ENCODE measurements at places on chromosomes 6 and 20.

DNA sequence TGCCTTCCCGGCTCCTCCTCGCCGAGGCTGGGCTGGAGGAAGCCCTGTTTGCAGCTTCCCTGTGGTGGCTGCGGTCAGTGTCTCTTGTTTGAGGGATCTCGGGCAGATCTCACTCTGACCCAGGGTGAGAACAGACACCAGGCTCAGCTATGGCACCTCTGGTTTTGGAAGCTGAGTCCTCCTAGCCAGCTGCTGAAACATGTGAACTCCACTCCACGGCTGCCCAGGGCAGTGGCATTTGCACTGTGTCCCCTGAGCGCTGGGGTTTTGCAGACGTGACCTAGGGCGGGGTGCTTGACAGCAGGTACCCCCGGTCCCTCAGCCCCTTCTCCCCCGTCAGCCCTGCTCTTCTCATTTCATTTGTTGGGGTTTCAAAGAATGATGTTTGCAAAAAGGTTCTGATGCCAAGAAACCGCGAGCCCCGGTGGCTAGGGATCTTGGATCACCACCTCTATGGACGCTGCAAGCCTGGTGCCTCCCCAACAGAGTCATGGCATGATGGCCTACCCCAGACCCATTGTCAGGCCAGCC is 55.0 kb upstream of the DACT2 start:
- no peak for DNase-seq

- DNase-seq = peak; percentile 75
These were observed 149.7 kb upstream of the TNFAIP3 start for GRCh38 chr6:137717074-137718073.

- no peak for DNase-seq
These were observed 317.6 kb downstream of the HDGFL1 start for GRCh38 chr6:22886650-22887581.

- DNase-seq = no peak
These were observed 3.9 kb upstream of the ECI2 start for GRCh38 chr6:4139272-4139671.

GRCh38 chr6:94130478-94130877 is 711.1 kb upstream of the EPHA7 start:
- DNase-seq = no peak

DNA sequence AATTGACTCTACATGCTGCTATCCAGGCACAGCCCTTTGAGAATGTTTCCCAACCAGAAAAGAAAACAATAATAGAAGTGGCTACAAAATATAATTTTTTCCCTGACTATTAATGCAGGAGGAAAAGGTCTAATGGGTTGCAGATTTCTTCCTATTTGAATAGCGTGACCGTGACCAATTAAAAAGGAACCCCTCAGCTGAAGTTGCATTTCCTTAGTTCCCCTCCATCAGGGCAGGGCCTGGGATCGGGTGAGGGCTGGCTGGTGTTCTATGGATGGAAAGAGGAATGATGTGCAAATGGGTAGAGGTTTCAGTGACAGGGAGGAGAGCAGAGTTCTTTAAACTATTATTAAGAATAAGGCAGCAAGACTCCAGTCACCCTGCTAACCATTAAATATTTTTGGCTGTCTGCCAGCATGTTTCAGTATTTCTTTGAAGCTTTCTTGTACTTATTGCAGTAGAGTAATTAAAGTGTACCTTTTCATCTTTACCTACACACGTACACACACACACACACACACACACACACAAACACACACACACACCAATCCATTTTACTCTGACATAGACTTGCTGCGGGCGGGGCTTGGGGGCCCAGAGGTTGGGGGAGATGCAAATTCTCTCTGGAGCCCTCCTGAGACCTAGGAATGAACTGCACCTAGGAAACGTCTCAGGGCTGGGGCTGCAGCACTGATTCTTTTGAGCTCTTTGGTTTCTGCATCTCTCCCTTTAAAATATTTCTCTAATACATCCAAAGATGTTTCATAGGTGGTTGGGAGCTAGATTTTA is 154.8 kb upstream of the SLC35B3 start:
- no peak for DNase-seq

GRCh38 chr20:35756404-35756803 is 14.3 kb upstream of the RBM39 start:
- no peak for DNase-seq

GRCh38 chr6:29627755-29628418 is 5.1 kb downstream of the GABBR1 start:
- DNase-seq = no peak

DNA sequence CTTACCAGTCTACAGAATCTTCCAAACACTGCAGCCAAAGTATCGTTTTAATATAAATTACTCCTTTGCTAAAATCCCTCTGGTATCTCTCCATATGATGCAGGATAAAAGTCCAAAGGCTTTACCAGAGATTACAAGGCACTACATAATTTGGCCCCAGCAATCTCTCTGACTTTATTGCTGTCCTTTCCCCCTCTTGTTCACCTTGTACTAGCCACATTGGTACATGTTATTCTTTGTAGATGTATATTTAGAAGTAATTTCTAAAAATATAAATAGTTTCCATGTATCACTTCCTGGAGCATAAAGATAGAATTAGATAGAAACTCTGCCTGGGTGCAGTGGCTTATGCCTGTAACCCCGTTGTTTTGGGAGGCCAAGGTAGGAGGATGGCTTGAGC is 28.7 kb upstream of the FAM83B start:
- DNase-seq = no peak

DNA sequence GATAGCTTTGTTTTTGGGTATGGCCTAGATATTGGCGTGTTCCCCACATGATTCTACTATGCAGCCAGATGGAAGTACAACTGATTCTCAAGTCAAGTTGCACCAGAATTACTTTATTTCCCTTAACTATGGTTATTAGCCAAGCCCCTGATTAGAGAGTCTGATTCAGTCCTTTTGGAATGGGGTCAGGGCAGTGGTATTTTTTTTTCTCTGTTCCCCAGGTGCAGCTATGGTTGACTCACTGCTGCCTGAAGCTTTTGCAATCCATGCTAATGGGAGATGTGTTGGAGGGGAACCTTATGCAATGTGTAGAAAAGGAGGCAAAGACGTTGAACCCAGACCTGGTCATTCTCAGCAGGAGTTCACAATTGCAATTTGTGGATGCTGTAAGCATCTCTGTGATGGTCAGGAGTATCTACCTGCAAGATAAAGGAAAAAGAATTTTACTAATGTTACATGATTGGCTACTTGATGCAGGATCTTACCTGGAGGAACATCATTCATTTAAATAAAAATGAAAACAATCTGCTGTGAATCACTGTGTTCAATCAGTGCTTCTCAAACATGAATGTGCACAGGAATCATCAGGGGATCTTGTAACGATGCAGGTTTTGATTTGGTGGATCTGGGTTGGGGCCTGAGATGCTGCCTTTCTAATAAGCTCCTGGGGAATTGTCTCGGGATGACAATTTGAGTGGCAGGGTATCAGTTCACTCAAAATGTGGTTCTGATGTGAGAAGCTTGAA is 49.4 kb downstream of the PFDN4 start:
- DNase-seq = no peak

DNA sequence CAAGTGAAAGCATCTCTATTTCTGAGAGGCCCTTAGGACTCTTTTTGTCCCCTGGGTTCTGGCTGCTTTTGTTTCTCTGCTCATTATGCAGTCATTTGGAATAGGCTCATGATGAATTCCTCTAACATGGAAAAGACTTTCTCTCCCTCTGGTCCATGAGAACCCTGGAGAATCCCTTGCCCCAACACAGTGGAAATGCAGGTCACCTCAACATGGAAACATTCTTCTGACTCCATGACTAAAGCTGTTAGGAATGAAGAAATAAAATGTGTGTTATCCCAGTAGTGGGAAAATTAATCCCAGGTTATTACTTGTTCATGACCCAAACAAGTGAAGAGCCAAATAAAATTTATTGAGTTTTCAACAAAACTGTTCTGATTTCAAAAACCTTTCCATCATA is 458.6 kb downstream of the EPM2A start:
- DNase-seq = no peak

DNA sequence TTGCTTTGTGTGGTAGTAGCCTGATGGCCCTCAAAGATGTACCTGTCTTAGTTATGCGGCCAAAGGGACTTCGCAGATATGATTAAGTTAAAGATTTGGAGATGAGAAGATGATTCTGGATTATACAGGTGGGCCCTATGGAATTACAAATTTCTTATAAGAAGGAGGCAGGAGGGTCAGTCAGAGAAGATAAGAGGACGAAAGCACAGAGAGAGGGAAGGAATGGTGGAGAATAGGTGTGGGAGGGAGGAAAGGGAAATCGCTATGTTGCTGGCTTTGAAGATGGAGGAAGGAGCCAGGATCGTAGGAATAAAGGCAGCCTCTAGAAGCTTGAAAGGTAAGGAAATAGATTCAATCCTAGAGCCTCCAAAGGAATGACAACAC is 1.2 kb upstream of the TSPYL1 start:
- no peak for DNase-seq

- DNase-seq = no peak
These were observed 68.3 kb downstream of the RIN2 start for GRCh38 chr20:19826179-19826914.

GRCh38 chr6:85669735-85670194 is 27.1 kb upstream of the SYNCRIP start:
- DNase-seq = peak; percentile 27

- DNase-seq = no peak
These were observed 5.9 kb downstream of the TFAP2B start for GRCh38 chr6:50824552-50824951.

DNA sequence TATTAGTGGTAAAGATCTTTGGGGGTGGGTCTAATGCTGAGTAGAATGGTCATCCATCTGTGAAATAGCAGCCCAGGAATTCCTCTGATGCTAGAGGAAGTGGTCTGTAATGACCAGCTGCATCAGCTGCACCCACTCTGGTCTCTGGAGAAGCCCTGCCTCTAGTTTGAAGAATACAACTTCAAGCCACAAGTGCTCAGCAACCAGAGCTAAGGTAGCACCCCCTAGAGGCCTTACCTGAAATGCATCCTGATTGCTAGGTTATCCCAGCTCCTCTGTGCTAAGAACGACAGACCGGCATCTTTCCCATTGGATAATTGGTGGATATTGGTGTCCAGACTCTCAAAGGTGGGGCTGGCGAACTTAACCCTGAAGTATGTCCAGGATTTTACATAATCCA is 58.2 kb downstream of the DNAH8 start:
- no peak for DNase-seq

DNA sequence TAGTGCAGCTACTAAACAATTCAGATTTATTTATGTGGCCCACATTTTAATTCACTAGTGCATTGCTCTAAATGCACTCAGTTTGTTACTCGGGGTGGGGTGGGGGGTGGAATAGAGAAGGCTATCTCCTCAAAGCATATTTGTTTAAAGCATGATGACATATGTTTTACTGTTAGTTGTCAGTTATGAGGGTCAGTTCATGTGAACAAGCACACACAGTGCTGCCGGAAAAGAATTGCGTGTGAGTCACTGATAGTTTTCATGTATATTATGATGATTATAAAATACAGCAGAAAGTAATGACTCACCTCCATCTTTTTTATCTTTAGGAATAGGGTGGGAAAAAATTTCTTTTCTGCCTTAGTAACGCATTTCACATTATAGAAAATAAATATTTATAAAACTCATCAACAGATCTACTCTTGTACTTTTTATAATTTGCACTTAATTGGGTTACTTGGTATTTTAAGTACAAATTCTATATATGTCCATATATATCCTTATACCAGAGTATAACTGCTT is 42.2 kb upstream of the STXBP5 start:
- DNase-seq = no peak

GRCh38 chr6:156004796-156005195 is 549.2 kb upstream of the NOX3 start:
- no peak for DNase-seq

- no peak for DNase-seq
These were observed 402.8 kb downstream of the PKHD1 start for GRCh38 chr6:51684603-51685002.

GRCh38 chr20:38369389-38369788 is 23.1 kb downstream of the LBP start:
- DNase-seq = no peak

- no peak for DNase-seq
These were observed 94.8 kb upstream of the AFDN start for GRCh38 chr6:167731731-167732422.

- DNase-seq = no peak
These were observed 616.7 kb downstream of the FRK start for GRCh38 chr6:115443825-115444478.

GRCh38 chr6:101083533-101084175 is 202.5 kb upstream of the ASCC3 start:
- DNase-seq = no peak

- no peak for DNase-seq
These were observed 6.9 kb upstream of the RPL10A start for GRCh38 chr6:35461270-35461669.

DNA sequence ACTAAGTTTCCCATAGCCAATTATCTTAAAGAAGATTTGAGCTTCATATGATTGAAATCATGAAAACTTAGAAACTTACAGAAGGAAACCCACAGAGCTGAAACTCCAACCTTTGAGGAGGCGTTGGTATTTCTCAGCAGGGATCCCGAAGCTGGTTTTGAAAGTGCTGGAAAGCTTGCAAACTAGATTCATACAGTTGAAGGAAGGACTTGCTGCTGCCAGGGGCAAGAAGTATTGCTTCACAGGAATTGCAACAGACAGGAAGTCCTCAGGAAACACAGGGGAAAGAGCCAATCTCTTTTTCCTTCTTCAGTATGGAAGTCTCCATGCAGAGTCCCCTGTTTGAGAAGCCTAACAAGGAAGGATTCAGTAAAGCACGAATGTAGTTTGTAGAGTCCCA is 419.7 kb downstream of the CD109 start:
- no peak for DNase-seq

DNA sequence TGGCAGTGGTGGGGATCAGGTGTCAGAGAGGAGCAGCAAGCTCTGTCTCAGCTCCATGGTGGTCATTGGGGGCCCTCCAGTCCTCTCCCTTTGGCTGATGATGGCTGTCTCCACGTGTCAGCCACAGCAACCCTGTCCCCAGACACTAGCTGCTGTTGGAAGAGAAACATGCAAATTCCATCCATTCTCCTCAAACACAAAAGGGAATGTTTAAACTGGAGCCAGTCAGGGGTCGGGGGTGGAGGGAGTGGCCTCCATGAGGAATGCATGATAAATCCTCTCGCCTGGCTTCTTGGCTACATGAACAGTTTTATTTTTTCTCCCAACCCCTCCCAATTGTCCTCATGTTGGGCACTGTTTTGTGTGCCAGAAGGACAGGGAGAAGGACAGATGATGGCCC is 86.4 kb downstream of the EDN3 start:
- DNase-seq = no peak

Data from stimulated activated CD8-positive, alpha-beta memory T cell treated with anti-CD3 and anti-CD28 coated beads, Interleukin-15, amount 100 ng/mL, for 48 hours (primary cell).